ENCODE measurements at places on chromosomes 13 and 19.

DNA sequence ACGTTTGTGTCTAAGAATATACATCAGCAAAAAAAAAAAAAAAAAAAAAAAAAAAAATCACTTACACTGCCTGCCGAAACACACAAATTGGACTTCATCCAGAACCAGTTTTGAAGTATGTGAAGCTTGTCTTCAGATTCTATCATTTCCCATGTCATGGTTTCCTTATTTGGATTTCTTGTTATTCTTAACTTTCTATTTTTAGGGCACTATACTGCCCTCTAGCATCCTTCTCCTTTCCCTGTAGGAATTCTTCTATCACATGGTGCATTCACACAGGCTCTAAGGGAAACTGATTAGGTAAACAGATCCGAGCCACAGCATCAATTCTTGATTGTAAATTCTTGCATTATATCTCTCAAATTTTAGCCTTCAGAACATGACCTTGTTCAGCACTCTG, 1507.5 kb downstream of the OLFM4 start:
- DNase-seq, result no peak

- no peak for DNase-seq
Observed at GRCh38 chr13:50365408-50366391, 350.5 kb downstream of the KCNRG start.

DNA sequence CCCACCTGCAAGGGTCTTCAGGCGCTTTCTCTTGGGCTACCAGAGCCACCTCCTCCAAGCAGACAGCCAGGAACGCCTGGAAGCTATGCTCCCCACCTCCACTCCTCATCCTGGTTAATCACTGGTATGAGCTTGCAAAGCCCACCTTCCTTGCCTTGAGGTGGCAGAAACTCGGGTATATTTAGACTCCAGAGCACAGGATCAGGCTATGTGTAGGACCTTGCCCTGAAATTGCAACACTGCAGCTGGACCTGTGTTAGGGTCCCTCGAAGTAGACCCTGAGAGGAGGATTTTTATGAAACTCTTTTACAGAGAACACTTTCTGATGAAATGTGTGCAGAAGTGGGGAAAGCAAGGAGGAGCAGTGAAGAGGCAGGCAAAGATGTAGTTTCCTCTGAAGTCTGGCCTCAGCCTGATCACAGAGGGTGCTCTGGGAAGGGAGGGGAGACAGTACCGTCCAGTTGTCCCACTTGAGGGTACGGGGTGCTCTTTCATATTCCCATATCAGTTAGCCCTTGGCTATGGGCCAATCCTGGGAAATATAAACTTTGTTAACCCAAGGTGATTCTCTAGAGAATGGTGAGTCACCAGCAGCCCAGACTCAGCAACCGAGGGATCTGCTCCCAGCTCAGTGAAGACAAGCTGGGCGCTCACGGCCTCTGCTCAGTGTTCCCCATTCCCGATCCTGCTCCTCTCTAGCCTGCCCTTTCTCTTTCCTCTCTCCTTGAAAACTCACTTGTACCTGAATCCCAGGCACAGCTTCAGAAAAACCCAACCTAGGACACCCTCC, 157.9 kb downstream of the UQCRFS1 start:
- no peak for DNase-seq

- DNase-seq, result no peak
Observed at GRCh38 chr19:56712611-56713276, 41.2 kb upstream of the ZNF835 start.

- no peak for DNase-seq
Observed at GRCh38 chr13:51934461-51935087, 72.8 kb downstream of the CCDC70 start.

GRCh38 chr19:56356944-56357343, 36.4 kb downstream of the ZNF582 start:
- no peak for DNase-seq

- DNase-seq, result peak; percentile 45
Observed at GRCh38 chr19:5621945-5622464, 571 bp downstream of the SAFB2 start.

- no peak for DNase-seq
Observed at GRCh38 chr13:109361562-109362289, 424.7 kb downstream of the IRS2 start.

- DNase-seq, result no peak
Observed at GRCh38 chr13:111132948-111133347, 17.8 kb downstream of the ARHGEF7 start.

- no peak for DNase-seq
Observed at GRCh38 chr13:66663206-66663605, 566.9 kb downstream of the PCDH9 start.

GRCh38 chr13:94712812-94713560, 641 bp upstream of the SOX21 start:
- no peak for DNase-seq

DNA sequence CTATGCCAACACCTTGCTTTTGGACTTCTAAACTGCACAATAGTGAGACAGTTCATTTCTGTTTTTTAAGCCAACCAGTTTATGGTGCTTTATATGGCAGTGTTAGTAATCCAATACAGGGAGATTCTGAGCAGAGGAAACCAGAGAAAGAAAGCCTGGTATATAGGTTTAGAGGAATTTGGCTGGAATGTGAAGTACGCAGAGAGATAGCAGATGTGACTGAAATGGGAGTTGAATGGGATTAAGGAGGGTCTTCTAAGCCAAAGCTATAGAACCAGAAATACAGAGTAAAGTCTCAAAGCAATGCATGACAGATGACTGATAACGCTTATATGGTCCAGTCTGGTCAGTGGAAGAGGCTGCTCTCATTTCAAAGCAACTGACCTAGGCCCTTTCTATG, 453.7 kb downstream of the GPC6 start:
- no peak for DNase-seq

DNA sequence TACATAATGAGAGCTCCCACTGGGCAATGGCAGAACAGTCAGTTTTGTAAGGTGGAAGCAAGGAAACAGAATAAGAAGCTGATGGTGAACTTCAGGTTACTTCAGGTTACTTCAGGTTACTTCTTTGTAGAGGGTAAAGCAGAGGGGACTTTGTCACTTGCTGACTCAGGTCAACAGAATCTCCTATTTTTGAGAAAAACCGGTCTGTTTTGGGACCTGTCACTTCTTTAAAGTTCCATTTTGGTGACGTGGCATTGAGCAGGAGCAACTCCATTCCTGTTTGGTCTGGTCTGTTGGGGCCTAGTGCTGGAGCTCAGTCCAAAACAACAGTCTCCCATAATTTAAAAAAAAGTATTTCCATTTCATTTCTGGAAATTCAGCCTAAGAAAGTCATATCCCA, 29.7 kb downstream of the ATP11A start:
- no peak for DNase-seq

Data from liver (tissue), 10 donors.